IMR-90 (cell line): ENCODE measurements at places on chromosomes 3 and 15. TPM values are rescaled to one million over a fixed set of nuclear protein-coding genes. Genes with fewer than 3 reads are reported as not detected.

MYRIP gene
- not detected in 2 replicates for total RNA-seq

DNA sequence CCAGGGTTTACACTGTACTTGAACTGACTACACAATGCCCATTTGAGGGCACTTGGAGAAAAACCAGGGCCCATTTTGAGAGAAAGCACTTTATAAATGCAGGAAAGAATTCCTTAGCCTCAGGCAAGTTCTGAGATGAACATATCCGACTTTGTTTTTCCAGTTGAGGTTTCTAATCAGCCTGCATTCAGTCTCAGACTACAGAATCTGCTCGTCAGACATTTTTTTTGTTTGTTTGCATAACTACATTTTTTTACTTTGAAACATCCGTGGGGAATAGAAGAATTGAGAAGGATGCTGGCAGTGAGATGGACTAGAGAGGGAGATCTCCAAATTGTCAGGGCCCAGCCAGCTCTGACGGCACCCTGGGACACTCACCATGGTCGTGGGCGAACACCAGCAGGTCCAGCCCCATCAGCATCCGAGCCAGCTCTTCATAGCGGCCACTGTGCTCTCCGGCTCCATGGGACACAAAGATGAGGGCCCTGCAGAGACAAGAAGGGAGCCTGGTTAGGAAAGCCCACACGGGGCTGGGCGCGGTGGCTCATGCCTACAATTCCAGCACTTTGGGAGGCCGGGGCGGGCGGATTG, 40.8 kb downstream of the MGLL start:
- DNase-seq: peak; percentile 85

GRCh38 chr3:105187344-105187743, 179.4 kb upstream of the ALCAM start:
- peak; percentile 28 for DNase-seq

DNA sequence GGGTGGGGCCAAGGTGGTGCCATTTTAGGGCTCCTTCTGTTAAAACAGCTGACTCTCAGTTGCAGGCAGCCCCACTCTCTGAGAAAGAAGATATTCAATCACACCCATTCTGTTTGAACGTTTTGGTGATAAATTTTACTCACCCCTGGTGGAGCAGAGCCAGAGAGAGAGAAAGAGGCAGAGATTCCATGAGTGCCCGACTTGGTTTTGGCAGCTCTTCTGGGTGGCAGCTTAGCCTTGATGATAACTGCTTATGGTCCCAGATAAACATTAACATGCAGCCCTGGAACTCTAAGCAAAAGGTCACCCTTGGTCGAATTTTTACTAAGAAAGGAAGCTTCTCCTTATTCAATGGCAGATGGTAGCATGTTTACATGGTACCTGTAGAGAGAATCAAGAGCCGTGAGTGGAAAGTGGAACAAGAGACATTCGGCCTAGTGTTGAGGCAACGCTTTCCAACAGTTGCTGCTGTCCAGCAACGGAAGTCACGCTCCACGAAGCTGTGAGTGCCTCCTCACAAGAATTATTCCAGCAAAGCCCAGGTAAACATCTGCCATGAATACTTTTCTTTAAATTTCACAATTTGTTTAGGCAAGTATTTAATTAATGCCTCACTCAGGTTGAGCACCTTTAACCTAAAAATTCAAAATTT, 530.6 kb upstream of the ROBO2 start:
- DNase-seq: no peak

DNA sequence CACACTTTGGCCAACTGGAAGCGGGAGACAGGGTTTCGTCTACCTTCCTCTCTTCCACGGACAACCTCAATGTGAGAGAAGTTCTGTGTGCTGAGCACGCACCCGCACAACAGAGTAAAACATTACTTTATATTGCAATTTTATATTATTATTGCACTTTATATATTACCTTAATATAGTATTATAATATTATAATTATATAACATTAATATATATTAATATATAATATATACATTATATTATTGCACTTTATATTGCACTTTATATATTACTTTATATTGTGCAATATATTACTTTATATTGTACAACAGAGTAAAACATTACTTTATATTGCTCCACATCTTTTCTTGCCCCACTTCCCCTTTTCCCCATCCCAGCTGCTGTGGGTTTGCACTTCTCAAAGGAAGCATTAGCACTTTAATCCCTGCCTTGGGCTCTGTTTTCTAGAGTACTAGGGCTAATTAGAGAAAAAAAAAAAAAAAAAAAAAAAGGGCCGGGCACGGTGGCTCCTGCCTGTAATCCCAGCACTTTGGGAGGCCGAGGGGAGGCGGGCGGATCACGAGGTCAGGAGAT, 76.4 kb upstream of the SLC4A7 start:
- DNase-seq: no peak

DNA sequence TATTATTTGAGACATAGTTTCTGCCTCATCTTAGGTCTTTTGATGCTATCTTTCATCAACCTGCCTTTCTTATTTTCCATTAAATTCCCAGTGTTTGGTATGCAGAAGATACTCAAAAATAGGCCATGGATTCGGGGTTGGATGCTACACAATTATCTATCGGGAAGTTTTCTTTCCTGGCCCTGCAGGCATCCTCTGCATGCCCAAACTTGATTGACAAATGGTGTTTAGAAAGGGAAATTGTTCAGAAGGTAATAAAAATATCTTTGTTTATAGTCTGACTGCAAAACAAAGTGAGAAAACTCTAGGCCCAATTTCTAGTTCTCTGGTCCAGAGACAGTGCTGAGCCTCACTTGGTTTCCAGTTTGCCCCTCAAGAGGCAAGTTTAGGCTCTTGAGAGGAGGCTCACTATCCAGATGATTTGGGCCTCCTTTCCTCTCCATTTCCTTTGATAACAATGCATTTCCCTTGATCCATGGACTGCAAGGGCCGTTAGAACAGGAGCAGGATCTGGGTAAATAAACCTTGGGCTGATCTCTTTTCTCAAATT, 157.1 kb upstream of the DPH6 start:
- DNase-seq: no peak

- no peak for DNase-seq
Observed at GRCh38 chr3:168091941-168092340, 3.8 kb downstream of the GOLIM4 start.

- DNase-seq: no peak
Observed at GRCh38 chr15:96362755-96363651, 32.5 kb downstream of the NR2F2 start.

DNA sequence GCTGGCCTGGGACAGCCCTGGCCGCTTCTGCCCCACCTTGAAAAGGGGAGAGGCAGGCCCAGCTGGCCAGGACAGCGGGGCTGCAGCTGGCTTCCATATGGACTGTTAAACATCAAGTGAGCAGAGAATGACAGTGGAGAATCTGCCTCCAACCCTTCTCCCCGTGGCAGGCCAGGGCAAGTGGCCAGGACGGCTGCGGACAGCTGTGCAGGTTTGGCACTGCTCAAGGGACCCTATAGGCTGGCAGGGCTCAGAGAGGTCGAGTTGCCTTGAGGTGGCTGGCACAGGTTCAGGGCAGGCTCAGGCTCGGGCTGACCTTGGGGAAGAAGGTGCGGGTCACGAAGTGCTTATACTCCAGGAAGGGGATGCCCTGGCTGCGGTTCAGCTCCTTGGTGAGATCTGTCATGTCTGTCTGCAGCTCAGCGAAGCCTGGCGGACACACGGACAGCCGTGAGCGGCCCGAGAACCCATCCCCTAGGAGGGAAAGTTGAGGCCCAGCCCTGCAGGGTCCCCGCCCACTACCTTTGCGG, 24.3 kb downstream of the H1-8 start:
- DNase-seq: no peak

- no peak for DNase-seq
Observed at GRCh38 chr3:138325990-138326389, 3.7 kb downstream of the NME9 start.

- no peak for DNase-seq
Observed at GRCh38 chr3:179265875-179266274, 15.0 kb upstream of the KCNMB3 start.

DNA sequence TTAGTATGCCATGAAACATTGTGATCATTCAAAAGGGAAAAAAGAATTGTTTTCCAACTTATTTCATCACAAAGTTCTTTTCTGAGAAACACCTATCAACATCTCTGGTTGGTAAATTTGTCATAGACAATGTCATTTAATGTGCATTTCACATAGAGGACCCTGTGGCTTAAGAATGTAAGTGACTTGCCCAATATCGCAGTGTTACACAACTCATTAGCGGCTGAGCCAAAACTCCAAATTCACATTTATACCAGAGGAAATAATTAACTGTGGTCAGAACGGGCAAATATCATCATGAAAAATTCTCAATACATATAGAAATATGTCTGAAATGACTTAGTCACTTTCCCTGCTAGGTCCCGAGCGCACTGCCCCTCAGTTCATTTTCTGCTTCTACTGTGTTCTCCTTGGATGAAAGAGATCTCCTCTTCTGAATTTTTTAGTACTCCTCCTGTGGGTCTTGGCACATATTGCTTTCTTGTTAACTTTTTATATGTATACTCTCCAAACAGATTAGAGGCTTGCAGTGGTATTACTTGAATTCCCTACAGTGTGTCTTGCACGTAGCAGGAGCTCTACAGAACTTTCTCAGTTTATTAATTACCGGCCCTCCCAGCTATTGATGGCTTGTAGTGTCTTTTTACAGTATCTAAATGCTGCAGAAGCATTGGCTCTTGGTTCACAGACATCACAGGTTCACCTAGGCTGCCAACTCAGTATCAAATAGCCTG, 33.1 kb downstream of the PTX3 start:
- no peak for DNase-seq

ANKUB1 gene
- total RNA-seq: not detected in 2 replicates

DNA sequence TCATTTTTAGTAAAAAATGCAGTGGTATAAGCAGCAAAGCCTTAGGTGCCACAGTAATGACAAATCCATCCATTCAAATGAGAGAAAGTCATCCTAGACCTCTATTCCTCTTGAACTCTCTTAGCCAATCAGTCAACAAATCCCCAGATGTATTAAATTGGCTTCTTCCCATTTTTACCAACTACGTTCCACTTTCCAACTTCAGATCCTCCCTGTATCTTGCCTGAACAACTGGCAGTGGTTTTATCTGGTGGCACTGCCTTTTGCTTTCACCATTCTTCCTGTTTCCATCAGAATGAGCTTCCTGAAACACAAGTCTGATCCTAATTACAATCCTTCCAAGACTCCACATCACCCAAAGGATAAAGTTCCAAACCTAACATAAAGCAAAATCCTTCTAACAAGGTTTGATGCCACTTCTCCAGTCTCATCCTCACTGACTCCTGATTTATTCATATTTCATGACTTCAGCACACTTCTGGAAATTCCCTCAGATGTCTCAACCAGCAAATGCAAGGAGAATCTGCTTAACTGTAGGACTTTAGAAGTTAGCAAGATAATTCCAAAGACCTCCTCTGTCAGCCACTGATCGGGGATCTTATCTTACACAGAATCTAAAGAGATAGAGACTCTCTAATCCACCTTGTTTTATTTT, 69.8 kb upstream of the SLC4A7 start:
- peak; percentile 64 for DNase-seq

GRCh38 chr15:91508633-91509032, 344.9 kb upstream of the SLCO3A1 start:
- DNase-seq: peak; percentile 76

P3H2 gene
- total RNA-seq: 54.7 and 74.4 TPM in 2 replicates

NUP210 gene
- total RNA-seq: under 0.01 TPM in 1 of 2 replicates, not detected in the other

UNC13C gene
- not detected in 2 replicates for total RNA-seq

ARPP21 gene
- total RNA-seq: not detected in 2 replicates

- DNase-seq: no peak
Observed at GRCh38 chr15:74402873-74403587, 30.7 kb downstream of the SEMA7A start.

DNA sequence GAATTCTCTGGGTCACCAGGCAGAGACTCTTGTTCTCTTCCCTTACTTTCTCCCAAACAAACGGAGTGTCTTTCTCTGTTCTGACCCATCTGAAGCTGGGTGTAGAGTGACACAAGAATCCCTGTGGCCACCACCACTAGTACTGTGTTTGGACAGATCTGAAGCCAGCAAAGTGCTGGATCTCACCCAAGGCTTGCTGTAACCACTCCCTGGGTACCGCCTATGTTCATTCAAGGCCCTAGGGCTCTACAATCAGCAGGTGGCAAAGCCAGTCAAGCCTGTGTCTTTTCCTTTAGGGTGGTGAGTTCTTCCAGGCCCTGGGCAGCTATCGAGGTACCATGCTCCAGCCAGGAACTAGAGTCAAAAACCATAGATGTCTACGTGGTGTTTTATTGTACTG, 149.2 kb upstream of the CTNNB1 start:
- no peak for DNase-seq

SELENOK gene
- 19.2 and 37.1 TPM in 2 replicates for total RNA-seq

GRCh38 chr3:113914646-113915045, 33.2 kb upstream of the ZDHHC23 start:
- DNase-seq: peak; percentile 75

DNA sequence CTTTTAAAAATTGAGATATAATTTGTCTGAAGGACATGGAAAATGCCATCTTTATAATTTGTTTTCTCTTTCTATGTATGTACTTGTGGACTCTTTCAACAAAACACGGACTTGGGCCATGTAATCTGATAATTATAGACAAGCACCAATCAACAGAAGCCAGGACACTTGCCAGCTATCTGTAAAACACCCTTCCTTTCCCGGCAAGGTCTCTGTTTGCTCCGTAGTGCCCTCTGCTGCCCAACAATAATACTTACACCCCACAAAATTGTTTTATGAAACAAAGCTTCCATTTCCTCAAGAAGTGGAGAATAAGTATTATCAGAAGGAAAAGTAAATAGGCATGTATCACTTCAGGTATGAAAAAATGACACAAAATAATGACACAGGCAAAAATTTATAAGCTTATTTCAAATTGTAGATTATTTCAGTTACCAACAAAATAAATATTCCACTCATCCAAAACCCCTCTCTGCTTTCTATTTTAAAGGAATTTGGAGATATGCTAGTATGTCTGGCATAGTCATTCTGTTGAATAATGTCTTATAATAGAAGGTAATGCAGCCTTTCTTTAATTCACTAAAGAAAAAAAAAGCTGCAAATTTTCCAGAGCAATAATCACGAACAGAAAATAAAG, 32.8 kb downstream of the MYH15 start:
- DNase-seq: peak; percentile 72

FGF7 gene
- total RNA-seq: 34.8 and 69.2 TPM in 2 replicates

DNA sequence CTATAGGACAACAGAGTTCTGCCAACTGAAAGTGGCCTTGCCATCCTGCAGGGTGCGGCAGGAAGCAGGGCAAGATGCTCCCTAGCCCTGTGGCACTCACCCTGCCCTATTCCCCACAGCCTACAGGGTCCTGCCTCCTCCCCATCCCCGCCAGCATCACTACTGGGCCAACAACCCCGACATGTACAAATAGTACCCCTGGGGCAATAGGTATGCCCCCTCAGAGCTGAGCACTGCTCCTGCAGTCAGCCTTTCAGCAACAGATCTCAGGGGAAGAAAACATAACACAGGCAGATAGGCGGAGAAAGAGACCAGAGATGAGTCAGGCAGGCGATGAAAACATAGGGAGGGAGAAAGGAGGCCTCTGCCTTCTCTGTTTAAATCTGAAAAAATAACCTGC, 74.7 kb downstream of the XXYLT1 start:
- DNase-seq: peak; percentile 61
